CD4-positive, alpha-beta memory T cell (primary cell): ENCODE measurements at places on chromosomes 5 and 9. TPM values are rescaled to one million over a fixed set of nuclear protein-coding genes. Genes with fewer than 3 reads are reported as not detected.

DNA sequence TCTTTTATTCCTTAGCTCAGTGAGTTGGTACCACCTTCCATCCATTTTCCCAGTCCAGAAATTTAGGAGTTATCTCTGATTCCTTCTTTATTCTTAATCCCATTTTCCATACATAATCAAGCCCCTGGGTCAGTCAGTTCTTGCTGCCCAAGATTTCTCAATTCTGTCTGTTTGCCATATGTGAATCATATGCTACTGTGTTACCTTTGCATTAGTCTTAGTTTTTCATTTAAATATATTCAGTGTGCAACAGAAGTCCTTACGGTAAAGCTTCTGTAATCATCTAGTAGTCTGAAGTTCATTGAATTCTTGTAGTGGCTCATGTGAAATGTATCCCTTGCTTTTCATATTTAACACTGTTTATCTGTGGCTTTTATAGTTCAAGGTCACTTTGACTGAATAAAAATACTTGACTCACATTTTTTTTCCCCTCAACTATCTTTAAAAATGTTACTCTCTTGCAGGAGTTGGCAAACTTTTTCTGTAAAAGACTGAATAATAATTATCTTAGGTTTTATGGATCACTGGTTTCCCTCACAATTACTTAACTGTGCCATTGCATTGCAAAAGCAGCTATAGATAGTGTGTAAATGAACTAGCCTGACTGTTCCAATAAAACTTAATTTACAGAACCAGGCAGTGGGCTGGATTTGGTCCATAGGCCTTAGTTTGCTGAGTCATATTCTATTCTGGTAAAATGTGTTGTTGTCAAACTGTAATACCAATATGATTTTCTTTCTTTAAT, 6.9 kb downstream of the KIAA1958 start:
- no peaks in the 10 kb centered on the region for H3K36me3 ChIP-seq
- H3K4me3 ChIP-seq: no peak overlapping the region
- H3K27ac ChIP-seq: no peak overlapping the region
- H3K27me3 ChIP-seq: no peaks in the 10 kb centered on the region
- H3K4me1 ChIP-seq: no peaks in the 10 kb centered on the region
- DNase-seq: no peak

DNA sequence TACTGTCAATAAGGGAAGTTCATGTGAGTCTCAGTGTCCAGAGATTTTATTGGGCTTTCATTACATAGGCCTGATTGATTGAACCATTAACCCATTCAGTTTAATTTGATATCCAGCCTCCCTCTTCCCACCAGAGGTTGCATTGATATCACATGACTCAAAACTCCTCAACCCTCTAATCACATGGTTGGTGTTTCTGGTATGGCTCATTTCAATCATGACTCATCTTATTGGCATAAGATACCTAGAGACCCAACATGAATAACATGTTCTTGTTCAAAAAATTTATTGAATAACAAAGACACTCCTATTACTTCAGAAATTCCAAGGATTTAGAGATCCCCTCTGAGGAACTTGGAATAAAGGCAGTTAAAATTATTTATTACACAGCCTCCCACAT, 982.2 kb downstream of the TLE1 start:
- H3K4me3 ChIP-seq: no peak overlapping the region
- H3K27ac ChIP-seq: no peak overlapping the region
- H3K36me3 ChIP-seq: no peaks in the 10 kb centered on the region
- H3K4me1 ChIP-seq: no peaks in the 10 kb centered on the region
- no peak for DNase-seq
- H3K27me3 ChIP-seq: no peaks in the 10 kb centered on the region

- DNase-seq: no peak
- no peak overlapping the region for H3K4me3 ChIP-seq
- H3K27ac ChIP-seq: no peak overlapping the region
- no peaks in the 10 kb centered on the region for H3K4me1 ChIP-seq
- no peaks in the 10 kb centered on the region for H3K36me3 ChIP-seq
Measured at GRCh38 chr9:126290871-126291270, 35.8 kb upstream of the MVB12B start.

- no peaks in the 10 kb centered on the region for H3K36me3 ChIP-seq
- H3K4me3 ChIP-seq: no peak overlapping the region
- DNase-seq: no peak
Measured at GRCh38 chr9:37053684-37054362, 19.8 kb upstream of the PAX5 start.

GRCh38 chr5:6107675-6108539, 270.4 kb downstream of the MED10 start:
- no peak overlapping the region for H3K4me3 ChIP-seq
- H3K4me1 ChIP-seq: no peaks in the 10 kb centered on the region
- H3K27ac ChIP-seq: no peak overlapping the region
- H3K36me3 ChIP-seq: no peaks in the 10 kb centered on the region
- DNase-seq: no peak

DNA sequence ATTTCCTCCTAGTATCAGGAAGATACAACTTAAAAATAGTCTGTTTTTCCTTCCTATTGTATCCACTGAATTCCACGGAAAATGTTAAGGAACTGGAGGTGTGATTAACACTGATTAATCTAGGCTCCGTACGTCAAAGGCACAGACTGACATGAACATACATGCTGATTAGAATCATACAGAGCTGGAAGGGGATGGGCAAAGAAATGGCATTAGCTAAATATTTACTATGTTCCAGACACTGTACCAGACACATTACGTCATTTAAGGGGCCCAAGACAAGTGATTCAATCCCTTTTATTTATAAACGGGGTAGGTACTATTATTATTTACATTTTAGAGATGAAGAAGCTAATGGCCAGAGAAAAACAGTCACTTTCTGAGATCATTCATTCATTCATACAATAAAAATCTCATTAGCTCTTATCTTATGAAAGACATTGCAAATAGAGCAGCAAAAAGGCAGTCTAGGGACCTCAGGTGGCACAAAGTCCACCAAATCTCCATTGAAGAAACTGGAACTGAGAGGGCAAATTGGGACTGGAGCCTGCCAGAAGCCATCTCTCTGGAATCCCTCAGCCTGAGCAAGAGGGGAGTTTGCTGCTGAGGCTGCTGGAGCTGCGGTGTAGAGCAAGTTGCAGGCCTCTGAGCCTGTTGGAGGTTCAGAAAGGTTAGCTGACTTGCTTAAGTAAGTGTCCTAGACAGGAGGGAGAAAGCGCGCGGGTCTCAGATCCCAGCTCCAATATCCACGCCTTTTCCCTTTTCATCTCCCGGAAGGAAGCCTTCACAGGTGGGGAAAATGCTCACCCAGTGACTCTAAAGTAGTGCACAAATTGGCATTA, 1.6 kb upstream of the TGFBR1 start:
- no peak for DNase-seq
- H3K4me3 ChIP-seq: no peak overlapping the region
- no peaks in the 10 kb centered on the region for H3K27me3 ChIP-seq
- H3K27ac ChIP-seq: no peak overlapping the region

DNA sequence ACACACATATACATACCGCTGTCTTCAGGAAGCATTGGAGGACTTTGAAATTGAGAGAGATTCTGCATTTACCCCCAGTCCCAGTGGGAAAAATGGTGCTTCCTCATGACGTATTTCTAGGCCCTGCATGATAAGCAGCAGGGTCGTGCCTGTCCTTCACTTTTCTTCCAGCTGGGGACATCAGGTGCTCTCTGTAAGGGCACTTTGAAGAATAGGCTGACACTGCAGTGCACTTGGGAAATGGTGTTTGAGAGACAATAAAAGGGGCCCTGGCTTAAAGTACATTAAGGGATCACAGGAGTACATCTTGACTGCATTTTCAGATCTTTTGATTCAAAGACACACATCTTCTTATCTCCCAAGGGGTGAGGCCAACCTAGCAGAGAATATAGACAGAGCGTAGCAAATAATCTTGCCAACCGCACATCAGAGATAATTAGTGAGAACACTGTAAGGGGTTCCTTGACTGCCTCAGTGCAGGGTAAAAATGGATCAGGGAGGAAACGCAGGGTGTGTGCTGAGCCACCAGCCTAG, 437.9 kb downstream of the CSNK1G3 start:
- no peak for DNase-seq
- H3K36me3 ChIP-seq: no peaks in the 10 kb centered on the region
- H3K27me3 ChIP-seq: no peaks in the 10 kb centered on the region
- H3K4me3 ChIP-seq: no peak overlapping the region
- H3K27ac ChIP-seq: no peak overlapping the region

GRCh38 chr9:82423700-82424099, 435.1 kb downstream of the SPATA31D1 start:
- H3K36me3 ChIP-seq: no peaks in the 10 kb centered on the region
- DNase-seq: no peak
- no peak overlapping the region for H3K4me3 ChIP-seq
- no peaks in the 10 kb centered on the region for H3K27me3 ChIP-seq
- no peaks in the 10 kb centered on the region for H3K4me1 ChIP-seq

DNA sequence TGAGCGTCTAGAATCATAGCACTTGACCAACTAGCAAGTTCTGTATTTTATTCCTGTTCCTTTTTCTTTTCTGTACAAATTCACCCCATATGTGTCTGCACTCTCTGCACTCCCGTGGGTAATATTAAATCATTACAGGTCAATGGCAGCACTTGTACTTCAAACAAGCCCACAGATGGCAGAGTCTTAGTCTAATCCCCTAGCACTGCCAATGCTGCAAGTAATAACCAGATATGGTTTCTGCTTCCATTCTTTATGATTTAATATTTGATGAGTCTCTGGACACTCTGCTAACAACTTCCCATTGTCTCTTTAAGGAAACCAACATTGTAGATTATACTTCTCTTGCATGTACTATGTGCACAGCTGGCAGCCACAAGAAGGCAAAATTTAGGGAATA, 343.8 kb upstream of the CHD1 start:
- H3K27me3 ChIP-seq: no peaks in the 10 kb centered on the region
- H3K4me1 ChIP-seq: no peaks in the 10 kb centered on the region
- no peak for DNase-seq

DNA sequence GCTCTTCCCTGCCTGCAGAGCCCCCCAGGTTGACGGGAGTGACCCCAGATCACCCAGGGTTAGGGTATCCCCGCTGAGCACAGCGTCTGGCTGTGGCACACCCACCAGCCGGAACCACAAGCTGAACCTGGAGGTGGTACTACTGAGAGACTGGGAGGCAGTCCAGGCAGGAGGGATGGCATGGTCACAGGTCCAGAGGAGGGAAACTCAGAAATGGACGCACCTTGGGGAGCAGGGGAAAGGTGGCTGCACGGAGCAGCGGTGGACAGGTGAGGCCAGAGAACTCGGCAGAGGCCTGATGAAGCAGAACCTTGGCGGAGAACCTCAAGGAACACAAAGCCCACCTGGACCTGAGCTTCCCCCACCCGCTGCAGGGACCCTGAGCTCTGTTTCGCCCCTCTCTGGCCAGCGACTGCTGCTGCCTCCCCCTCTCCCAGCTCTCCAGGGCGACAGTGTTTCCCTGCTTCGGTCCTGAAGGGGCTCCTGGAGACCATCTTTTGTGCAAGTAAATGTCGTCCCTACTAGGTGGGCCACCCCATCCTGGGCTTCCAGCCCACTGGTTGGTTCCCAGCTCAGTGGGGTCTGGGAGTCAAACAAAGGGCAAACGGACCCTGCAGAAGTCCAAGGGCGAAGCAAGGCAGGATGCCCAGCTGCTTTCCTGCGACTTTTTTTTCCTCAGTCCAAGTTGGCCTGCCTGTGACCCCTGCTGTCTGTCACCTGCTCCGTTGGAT, 845 bp downstream of the ADGRD2 start:
- H3K27ac ChIP-seq: no peak overlapping the region
- H3K4me1 ChIP-seq: no peaks in the 10 kb centered on the region
- no peak overlapping the region for H3K4me3 ChIP-seq
- H3K27me3 ChIP-seq: peaks cover 11% of the 10 kb centered on the region
- no peaks in the 10 kb centered on the region for H3K36me3 ChIP-seq

DNA sequence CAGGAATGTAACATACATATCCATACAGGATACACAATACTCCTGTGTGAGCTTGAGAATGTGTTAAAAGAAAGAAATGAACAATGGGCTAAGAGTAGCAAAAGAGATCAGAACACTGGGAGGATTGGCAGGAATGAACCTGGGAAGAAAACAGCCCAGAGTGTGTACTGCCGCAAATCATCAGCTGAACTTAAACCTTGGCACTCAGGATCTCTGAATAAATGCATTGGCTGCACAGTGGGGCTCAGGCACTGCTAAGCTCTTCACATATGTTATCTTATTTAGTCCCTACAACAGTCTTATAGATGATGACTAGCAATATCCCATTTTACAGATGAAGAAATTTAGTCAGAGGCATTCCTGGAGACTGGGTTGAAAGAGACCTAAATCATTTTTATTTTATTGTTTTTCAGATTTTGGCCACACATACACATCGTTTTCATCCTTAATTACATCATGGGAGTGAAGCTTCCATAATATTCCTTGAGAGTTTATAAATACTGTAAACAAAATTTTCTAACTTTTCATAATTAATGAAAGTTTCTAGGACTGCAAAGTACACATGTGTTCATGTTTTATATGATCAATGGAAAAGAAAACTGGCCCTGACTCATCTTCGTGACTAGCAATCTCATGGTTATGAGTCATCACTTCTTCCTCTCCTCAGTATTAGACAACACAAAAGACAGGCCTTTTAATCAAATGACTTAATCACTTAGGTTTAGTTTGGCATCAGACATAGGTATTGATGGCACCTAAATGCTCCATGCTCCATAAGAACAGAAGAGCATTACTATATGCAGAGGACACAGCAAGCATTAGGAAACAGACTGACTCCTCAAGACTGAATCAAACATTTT, 59.2 kb downstream of the CDH18 start:
- H3K27me3 ChIP-seq: no peaks in the 10 kb centered on the region
- no peaks in the 10 kb centered on the region for H3K4me1 ChIP-seq
- no peak overlapping the region for H3K4me3 ChIP-seq
- DNase-seq: no peak
- H3K36me3 ChIP-seq: no peaks in the 10 kb centered on the region

- H3K4me3 ChIP-seq: no peak overlapping the region
- peak; percentile 83 for DNase-seq
- H3K36me3 ChIP-seq: no peaks in the 10 kb centered on the region
- H3K27ac ChIP-seq: peak overlapping the region; percentile 93
- H3K4me1 ChIP-seq: peaks cover 95% of the 10 kb centered on the region
- H3K27me3 ChIP-seq: no peaks in the 10 kb centered on the region
Measured at GRCh38 chr9:33161011-33161588, 6.0 kb downstream of the B4GALT1 start.

GRCh38 chr9:94934816-94935328, 208.4 kb downstream of the AOPEP start:
- no peak for DNase-seq
- H3K27me3 ChIP-seq: no peaks in the 10 kb centered on the region
- no peak overlapping the region for H3K27ac ChIP-seq
- no peaks in the 10 kb centered on the region for H3K4me1 ChIP-seq
- no peak overlapping the region for H3K4me3 ChIP-seq
- no peaks in the 10 kb centered on the region for H3K36me3 ChIP-seq

GRCh38 chr5:139296862-139297326, 3.4 kb downstream of the MATR3 start:
- no peaks in the 10 kb centered on the region for H3K36me3 ChIP-seq
- DNase-seq: no peak
- H3K27me3 ChIP-seq: no peaks in the 10 kb centered on the region
- peak overlapping the region; percentile 25 for H3K27ac ChIP-seq
- peak overlapping the region; percentile 18 for H3K4me3 ChIP-seq
- peaks cover 80% of the 10 kb centered on the region for H3K4me1 ChIP-seq

Gene AQP3
- 172 TPM for total RNA-seq

Gene PPP2R2B
- 3.1 TPM for total RNA-seq

Gene PCDHGB5
- total RNA-seq: 0.49 TPM

Gene TAF1L
- 0.06 TPM for total RNA-seq

Gene BTF3
- total RNA-seq: 538 TPM

Gene CRAT
- 12.4 TPM for total RNA-seq

Gene ANKRD31
- 0.86 TPM for total RNA-seq

Gene PCDHGB1
- 0.26 TPM for total RNA-seq
